GM23248 (cell line): ENCODE measurements at places on chromosomes 1 and 21. TPM values are rescaled to one million over a fixed set of nuclear protein-coding genes. Genes with fewer than 3 reads are reported as not detected.

Gene PPM1J
- total RNA-seq: 0.13 and 0.54 TPM in 2 replicates

Gene HENMT1
- 2.4 and 7.2 TPM in 2 replicates for total RNA-seq

Gene CFHR1
- total RNA-seq: not detected in 2 replicates

Gene LHX4
- total RNA-seq: not detected in 2 replicates

Gene TMEM200B
- total RNA-seq: 20.4 TPM in 2 replicates

Gene USH2A
- under 0.01 TPM in 1 of 2 replicates, not detected in the other for total RNA-seq

Gene GORAB
- total RNA-seq: 16.4 and 27.7 TPM in 2 replicates

Gene LCE1D
- not detected in 2 replicates for total RNA-seq

Gene CSF3R
- total RNA-seq: not detected in 2 replicates

DNA sequence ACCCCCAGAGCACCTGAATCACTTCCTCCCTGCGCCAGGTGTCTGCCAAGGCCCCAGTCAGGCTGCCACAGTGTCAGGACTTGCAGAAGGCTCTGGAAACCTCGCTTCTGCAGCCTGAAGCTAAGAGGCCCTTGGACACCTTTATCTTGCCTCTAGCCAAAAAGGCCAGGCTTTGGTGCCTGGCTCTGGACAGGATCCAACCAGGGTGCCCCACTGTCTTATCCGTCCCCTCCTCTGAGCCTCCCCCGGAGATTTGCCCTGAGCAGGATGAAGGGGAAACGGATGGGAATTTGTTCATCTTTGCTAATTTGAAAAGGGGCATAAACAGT lies 12.8 kb upstream of the CLSTN1 start:
- no peaks in the 10 kb centered on the region for H3K4me1 ChIP-seq
- DNase-seq: no peak
- no peaks in the 10 kb centered on the region for H3K27me3 ChIP-seq
- H3K4me3 ChIP-seq: no peak overlapping the region
- no peaks in the 10 kb centered on the region for H3K36me3 ChIP-seq

DNA sequence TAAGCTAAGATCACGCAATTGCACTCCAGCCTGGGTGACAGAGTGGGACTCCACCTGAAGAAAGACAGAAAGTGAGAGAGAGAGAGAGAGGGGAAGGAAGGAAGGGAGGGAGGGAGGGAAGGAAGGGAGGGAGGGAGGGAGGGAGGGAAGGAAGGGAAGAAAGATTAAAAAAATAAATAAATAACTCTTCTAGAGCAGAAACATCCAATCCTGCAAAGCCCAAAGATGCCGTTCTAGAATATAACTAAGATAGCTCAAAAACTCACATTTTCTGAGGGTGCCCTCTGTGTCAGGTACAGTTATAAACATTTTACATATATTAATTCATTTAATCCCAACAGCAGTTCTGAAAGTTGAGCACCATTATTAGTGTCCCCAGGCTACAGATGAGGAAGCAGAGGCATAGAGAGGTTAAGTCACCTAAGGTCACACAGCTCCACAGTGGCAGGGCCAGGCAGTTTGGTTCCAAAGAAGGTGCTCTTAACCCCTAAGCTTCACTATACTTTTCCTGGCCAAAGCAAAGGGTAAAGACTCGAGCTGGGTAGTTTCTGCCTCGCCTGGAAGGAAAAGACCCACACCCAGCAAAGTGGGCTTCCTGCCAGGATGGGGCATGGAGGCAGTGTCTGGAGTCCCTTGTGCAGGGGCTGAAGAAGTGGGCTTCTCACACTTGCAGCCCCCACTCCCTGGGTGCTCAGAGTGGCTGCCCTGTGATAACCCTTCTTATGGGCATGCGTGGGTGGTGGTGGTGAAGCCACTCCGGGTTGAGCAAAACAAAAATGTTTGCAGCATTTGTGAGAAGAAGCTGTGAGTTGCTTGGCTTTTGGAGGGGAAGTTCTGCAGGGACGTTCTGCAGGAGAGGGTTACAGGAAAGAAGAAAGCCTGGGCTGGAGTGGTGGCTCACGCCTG lies 7.9 kb upstream of the PIK3CD start:
- no peak for DNase-seq
- H3K4me1 ChIP-seq: no peaks in the 10 kb centered on the region
- no peak overlapping the region for H3K27ac ChIP-seq

GRCh38 chr1:31327381-31327780 lies 30.5 kb downstream of the ZCCHC17 start:
- H3K36me3 ChIP-seq: 0 out of 2 replicates have a peak, but pooled peaks cover 8% of the 10 kb centered on the region
- no peaks in the 10 kb centered on the region for H3K27me3 ChIP-seq
- no peak overlapping the region for H3K27ac ChIP-seq
- H3K4me1 ChIP-seq: no peaks in the 10 kb centered on the region; the same call in 1 of the 2 replicates

- H3K4me3 ChIP-seq: no peak overlapping the region
- no peaks in the 10 kb centered on the region for H3K36me3 ChIP-seq
- peaks cover 39% of the 10 kb centered on the region for H3K27me3 ChIP-seq
- H3K4me1 ChIP-seq: peaks cover 10% of the 10 kb centered on the region
- H3K27ac ChIP-seq: no peak overlapping the region
These were observed 8.0 kb upstream of the SELE start for GRCh38 chr1:169741666-169742394.

DNA sequence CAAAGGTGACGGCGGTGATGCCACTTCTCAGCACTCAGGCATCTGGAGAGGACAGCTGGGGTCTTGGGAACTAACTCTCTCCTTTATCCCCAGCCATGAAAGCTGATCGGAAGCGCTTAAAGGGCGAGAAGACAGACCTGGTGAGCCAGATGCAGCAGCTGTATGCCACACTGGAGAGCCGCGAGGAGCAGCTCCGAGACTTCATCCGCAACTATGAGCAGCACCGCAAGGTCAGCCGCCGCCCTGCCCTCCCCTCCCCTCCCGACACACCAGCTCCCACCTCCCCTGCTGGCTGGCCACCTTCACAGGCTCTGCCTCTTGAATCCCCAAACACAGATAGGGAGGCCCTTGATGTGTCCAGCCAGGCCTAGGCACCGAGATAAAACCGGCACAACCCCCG lies 118.9 kb upstream of the TMEM51 start:
- H3K36me3 ChIP-seq: peaks cover 8% of the 10 kb centered on the region; the same call in 1 of the 2 replicates
- no peak overlapping the region for H3K4me3 ChIP-seq
- no peaks in the 10 kb centered on the region for H3K27me3 ChIP-seq
- no peak for DNase-seq

- DNase-seq: no peak
- H3K27me3 ChIP-seq: no peaks in the 10 kb centered on the region; the same call in 1 of the 2 replicates
- no peaks in the 10 kb centered on the region for H3K4me1 ChIP-seq
- H3K27ac ChIP-seq: no peak overlapping the region
These were observed 2.3 kb downstream of the EPS8L3 start for GRCh38 chr1:109761227-109762038.

GRCh38 chr1:3981261-3981660 lies 81.2 kb upstream of the C1orf174 start:
- no peaks in the 10 kb centered on the region for H3K27me3 ChIP-seq
- no peak for DNase-seq
- H3K4me3 ChIP-seq: no peak overlapping the region
- H3K36me3 ChIP-seq: no peaks in the 10 kb centered on the region
- no peak overlapping the region for H3K27ac ChIP-seq

GRCh38 chr1:29970747-29971325 lies 734.5 kb downstream of the PTPRU start:
- no peak for DNase-seq
- no peak overlapping the region for H3K27ac ChIP-seq

GRCh38 chr1:239711768-239712167 lies 325.4 kb downstream of the CHRM3 start:
- no peak overlapping the region for H3K27ac ChIP-seq
- no peaks in the 10 kb centered on the region; the same call in 1 of the 2 replicates for H3K27me3 ChIP-seq
- no peak for DNase-seq
- no peaks in the 10 kb centered on the region for H3K36me3 ChIP-seq
- H3K4me1 ChIP-seq: no peaks in the 10 kb centered on the region

DNA sequence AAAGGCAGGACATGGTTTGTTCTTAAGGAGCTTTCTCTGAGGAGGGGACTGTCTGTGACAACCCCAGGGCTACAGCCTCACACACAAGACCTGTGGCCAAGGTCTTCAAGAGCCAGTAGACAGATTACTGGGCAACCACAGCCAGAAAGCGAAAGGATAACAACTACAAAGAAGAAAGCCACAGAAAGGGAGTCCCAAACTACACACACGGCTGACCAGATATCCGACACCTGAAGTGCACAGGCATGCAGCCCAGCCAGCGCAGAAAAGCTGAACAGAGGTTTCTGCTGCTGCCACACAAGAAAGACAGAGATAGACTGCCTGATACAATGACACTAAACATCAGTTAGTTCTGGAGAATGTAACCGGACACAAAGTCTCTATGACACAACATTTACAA lies 21.4 kb upstream of the NADK start:
- H3K27ac ChIP-seq: no peak overlapping the region
- H3K4me1 ChIP-seq: no peaks in the 10 kb centered on the region
- H3K27me3 ChIP-seq: no peaks in the 10 kb centered on the region
- no peak overlapping the region for H3K4me3 ChIP-seq
- no peak for DNase-seq

GRCh38 chr1:160741092-160741501 lies 2.0 kb downstream of the SLAMF7 start:
- no peaks in the 10 kb centered on the region for H3K4me1 ChIP-seq
- no peak overlapping the region for H3K4me3 ChIP-seq
- no peaks in the 10 kb centered on the region for H3K36me3 ChIP-seq
- no peak overlapping the region for H3K27ac ChIP-seq
- no peak for DNase-seq

DNA sequence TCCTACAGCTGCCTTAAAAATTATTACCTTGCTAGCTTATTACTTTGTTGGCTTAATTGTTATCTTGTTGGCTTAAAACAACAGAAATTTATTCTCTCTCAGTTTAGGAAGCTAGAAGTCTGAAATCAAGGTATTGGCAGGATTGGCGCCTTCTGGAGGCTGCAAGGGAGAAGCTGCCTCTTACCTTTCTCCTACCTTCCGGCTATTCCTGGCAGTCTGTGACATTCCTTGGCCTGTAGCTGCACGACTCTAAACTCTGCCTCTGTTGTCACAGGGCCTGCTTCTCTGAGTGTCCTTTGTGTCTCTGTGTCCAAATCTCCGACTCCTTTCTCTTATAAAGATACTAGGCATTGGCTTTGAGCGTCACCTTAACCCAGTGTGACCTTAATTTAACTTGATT lies 579.9 kb upstream of the B3GALT2 start:
- no peaks in the 10 kb centered on the region for H3K4me1 ChIP-seq
- H3K4me3 ChIP-seq: no peak overlapping the region
- H3K27me3 ChIP-seq: no peaks in the 10 kb centered on the region
- no peak overlapping the region for H3K27ac ChIP-seq
- DNase-seq: no peak
- H3K36me3 ChIP-seq: no peaks in the 10 kb centered on the region

DNA sequence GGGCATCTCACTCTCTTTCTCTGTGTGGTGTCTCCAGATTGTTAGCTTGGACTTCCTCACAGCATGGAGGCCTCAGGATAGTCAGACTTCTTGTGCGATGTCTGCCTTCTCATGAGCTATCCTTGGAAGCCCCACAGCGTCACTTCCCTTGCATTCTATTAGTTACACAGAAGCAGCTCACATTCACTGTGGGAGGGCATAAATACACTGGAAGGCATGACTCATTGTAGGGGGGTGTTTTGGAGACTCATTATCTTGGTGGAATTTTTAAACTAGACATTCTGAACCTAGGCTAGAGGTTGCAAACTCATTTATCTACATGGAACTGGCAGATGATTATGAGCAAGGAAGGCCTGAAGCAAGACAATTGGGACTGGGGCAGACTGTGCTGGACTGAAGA lies 21.4 kb upstream of the FASLG start:
- H3K36me3 ChIP-seq: no peaks in the 10 kb centered on the region
- H3K27ac ChIP-seq: peak overlapping the region; percentile 98

GRCh38 chr21:16418642-16419041 lies 688.9 kb downstream of the USP25 start:
- no peaks in the 10 kb centered on the region for H3K27me3 ChIP-seq
- H3K36me3 ChIP-seq: no peaks in the 10 kb centered on the region
- no peaks in the 10 kb centered on the region for H3K4me1 ChIP-seq
